Inflammatory macrophage treated with lipopolysaccharide for 1 hour (primary cell): ENCODE measurements at places on chromosomes 1 and 21.

- DNase-seq, result no peak
Observed at GRCh38 chr1:74502432-74502831, 10.0 kb downstream of the LRRC53 start.

DNA sequence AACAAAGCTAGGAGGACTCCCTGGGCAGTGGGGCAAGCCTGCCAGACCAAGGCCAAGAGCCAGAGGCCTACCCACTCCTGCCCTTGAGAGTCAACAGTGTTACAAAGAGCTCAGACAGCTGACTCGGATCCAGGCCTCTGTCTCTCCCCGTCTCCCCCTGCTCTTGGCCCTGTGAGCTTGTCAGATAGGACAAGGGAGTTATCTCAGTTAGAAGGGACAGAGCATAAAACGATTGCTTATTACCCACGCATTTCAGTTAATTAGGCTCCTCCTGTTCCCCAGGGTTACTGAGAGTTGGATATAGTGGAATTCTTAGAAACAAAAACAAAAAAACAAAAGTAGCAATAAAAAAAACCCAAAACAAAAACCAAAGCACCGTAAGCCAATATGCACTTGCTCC lies 1.3 kb downstream of the SLC41A1 start:
- DNase-seq, result no peak

DNA sequence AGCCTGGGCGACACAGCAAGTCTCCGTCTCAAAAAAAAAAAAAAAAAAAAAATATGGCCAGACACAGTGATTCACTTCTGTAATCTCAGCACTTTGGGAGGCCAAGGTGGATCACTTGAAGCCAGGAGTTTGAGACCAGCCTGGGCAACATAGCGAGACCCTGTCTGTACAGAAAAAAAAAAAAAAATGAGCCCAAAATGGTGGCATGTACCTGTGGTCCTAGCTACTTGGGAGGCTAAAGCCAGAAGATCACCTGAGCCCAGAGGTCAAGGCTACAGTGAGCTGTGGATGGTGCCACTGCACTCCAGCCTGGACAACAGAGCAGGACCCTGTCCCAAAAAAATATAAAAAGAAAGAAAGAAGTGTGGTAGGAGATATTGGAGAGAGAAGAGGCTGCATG lies 1.7 kb upstream of the TESK2 start:
- no peak for DNase-seq

GRCh38 chr1:15835205-15835740 lies 12.2 kb upstream of the SPEN start:
- DNase-seq, result no peak

GRCh38 chr1:15568387-15569073 lies 16.3 kb downstream of the AGMAT start:
- no peak for DNase-seq

DNA sequence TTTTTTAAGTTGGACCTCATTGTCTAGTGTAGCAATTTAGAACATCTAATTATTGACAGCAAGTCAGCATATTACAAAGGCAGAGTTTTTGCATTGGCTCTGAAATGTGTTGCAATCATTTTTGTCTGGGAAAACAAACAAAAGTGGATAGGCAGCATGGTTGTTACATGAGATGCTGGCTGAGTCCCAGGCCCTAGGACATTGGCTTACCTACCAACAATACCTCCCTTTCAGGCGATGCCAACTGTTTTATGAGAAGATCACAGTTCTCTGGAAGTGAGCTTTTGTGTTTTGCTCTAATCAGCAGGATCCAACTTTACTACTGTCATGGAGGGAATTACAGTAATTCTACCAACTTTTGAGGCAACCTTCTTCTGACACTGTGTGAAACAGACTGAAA lies 71.5 kb upstream of the CXADR start:
- DNase-seq, result no peak

GRCh38 chr1:56666112-56666608 lies 21.0 kb downstream of the PRKAA2 start:
- no peak for DNase-seq

- DNase-seq, result peak; percentile 89
Observed at GRCh38 chr1:1013105-1013921, at the start of gene ISG15. Gene ISG15 (plus strand): TSS chr1:1013497. CDS start chr1:1013574, 77 bp downstream.

DNA sequence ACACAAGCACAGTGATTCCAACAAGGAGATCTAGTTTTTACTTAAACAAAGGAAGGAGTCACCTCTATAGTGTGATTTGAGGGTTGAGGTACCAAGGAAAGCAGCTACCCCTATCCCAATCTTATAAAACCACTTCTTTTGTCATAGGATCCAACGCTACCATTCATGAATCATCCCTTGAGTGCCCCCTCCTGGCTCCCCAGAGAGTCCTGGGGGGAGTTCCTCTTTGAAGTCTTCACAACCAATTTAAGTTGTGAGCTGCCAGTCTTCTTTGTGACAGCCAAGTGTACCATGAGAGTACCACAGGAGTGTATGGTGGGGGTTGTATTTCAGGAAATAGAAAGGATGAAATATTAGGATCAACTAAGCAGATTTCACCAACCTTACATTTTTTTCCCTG lies 39.1 kb upstream of the NHLH2 start:
- DNase-seq, result peak; percentile 7

- DNase-seq, result no peak
Observed at GRCh38 chr1:116493484-116494352, 77.1 kb downstream of the CD58 start.

DNA sequence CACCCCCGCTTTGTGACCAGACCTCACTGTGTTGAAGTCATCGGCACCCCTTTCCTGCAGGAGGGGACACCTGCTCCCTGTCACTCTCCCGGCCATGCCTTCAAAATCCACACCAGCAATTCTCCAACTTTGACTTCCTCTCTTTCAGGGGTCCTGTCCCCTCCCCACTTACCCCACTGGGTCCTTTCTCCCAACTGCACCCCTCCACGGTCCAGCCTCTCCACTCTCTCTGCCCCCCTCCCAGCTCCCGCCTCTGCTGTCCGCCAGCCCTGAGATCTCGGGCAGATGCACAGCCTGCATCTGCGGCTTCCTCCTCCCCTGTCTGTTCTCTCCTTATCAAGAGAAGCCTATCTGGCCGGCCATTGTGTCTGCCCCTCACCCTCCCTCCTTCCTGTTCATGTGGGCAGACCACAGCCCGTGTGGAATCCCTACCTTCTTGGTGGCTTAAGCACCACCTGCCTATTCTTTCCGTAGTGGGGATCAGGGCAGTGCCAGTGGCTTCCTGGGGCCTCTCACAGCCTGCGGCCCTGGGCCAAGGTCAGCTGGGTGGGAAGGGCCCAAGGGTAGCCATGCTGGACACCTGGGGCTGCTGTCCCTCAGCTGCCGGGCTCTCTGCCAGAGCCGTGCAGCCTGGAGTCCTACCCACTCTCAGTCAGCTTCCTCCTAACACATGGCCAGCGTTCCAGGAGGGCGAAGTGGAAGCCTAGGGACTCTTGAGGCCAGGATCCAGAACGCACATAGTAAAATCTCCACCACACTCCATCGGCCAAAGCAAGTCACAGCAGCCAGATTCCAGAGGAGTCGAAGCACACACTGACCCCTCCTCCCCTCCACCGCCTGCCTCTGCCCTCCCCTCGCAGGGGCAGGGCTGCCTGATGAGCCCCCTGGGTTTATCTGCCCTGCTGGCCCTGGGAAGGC lies 5.1 kb upstream of the HES4 start:
- peak; percentile 27 for DNase-seq

DNA sequence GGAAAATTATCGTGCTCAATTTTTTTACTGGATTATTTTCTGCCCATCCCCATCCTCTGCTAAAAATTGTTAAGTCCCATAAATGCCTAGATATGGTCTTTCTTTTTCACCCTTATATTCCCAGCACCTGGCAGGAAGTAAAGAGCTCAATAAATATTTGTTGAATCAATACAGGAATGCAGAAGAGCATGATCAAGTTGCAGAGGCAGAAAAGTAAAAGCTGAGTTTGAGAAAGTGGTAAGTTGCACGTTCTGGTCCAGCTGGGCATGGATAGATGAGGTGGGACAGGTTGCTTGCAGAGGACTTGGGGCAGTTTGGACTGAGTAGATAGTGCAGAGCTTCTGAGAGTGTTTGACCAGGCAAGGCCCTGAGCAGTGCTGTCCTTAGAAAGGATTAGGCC lies 40.1 kb downstream of the ZNF281 start:
- DNase-seq, result no peak

DNA sequence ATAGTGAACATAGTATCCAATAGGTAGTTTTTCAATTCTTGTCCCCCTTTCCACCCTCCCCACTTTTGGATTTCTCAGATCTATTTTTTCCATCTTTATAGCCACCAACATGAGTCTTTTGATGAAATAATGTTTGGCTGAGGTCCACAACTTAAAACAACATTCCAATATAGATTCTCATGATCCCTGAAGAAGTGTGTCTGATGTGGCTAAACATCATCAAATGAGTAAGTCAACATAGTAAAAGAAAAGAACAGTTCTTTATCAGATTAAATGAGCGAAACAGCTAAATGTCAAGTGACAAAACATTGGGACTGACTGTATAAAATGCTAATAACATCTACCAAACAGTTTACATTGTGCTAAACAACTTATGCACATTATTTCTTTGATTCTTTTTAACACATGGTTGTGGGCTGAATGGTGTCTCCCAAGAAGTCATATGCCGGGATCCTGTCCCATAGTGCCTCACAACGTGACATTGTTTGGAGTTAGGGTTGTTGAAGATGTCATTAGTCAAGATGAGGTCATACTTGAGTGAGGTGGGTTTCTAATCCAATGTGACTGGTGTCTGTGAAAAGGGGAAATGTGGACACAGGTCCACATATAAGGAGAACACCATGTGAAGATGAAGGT lies 453.6 kb downstream of the LTN1 start:
- no peak for DNase-seq

DNA sequence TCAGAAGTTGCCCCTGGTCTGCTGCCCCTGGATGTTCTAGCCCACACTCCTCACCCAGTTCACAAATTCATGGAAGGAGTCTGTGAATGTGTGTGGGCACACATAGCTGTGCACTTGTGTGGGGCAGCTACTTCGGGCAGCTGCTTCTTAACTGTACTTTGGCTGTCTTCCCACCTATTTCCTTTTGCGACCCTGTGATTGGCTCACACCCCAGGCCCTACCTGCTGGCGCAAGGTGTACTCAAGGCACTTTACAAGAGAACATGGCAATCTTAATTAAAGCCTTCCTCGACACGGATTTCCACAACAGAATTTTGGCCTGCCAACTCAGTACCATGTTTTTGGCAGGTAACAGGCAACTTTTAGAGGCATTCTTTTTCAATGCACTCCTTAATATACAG lies 86.5 kb upstream of the CTTNBP2NL start:
- DNase-seq, result no peak

- DNase-seq, result no peak
Observed at GRCh38 chr1:20469406-20470076, 16.5 kb downstream of the CAMK2N1 start.

DNA sequence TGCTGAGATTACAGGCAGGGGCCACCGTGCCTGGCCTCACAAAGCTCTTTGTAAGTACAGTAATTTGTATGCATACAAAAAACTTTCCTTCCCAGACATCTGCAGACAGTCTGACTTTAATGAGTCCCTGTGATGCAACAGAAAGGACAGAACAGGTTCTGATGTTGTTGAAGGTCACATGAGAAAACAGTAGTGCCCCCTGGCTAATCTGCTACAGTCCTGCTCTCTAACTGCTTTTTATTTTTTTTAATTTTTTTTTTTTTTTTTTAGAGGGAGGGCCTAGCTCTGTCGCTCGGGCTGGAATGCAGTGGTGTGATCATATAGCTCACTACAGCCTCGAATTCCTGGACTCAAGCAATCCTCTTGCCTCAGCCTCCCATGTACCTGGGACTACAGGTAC lies 36.7 kb downstream of the ACBD3 start:
- no peak for DNase-seq

DNA sequence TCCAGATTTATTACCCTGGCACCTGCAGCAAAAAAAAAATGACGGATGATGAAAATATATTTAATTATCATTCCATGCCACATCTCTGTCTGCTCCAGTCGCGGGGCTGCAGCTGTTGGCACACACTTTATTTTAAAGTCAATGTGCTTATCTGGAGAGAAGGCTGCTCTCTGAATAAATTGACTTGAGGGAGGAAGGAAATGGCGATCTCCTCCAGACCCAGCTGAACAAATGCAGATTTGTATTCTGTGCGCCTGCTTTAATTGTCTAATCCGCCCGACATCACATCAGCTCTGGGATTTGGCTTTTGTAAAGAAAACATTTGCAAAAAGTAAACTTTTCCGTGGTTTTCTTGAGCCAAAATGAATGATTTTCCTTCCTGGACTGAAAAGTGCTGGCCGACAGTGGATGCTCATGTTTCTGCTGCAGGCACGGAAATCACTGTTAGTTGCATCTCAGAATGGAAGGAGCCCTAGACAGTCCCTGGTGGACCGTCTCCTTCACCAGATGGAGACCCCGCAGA lies 150.2 kb downstream of the CAMTA1 start:
- no peak for DNase-seq

DNA sequence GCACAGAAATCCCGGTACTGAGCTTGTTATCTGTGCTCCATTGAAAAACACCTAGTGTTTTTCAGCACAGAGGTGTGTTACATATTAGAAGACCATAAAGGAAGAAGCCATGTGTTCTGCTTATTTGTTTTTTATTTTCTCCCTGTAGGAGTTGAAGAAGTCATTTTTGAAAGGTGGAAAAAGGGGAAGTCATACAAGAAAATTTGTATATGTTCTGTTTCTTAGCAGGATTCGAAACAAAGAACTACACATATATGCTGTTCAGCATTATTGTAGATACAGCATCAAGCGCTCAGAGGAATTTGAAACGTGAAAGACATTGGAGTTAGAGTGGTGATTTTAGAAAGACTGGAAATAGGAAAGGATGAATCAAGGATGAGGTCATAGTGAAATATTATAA lies 345.3 kb upstream of the ADGRL2 start:
- DNase-seq, result no peak

GRCh38 chr1:224637936-224638335 lies 21.8 kb downstream of the CNIH3 start:
- DNase-seq, result no peak

DNA sequence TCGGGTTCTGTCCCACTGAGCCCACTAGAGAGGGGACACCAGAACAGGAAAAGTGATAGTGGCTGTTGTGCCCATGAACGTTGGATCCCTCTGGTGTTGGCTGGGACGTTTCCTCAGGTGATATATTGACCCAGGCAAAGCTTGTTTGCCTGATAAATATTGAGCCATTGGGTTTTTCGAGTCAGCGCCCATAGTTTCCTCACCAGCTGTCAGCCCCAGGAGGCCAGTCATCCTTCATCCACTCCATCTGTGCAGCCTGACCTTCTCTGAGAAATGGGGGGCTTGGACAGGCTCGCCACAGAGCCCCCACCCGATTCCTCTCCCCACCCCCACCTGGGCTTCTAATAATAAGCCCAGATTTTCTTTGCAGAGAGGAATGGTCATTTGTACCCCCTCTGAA lies 13.3 kb downstream of the DISP3 start:
- DNase-seq, result no peak

DNA sequence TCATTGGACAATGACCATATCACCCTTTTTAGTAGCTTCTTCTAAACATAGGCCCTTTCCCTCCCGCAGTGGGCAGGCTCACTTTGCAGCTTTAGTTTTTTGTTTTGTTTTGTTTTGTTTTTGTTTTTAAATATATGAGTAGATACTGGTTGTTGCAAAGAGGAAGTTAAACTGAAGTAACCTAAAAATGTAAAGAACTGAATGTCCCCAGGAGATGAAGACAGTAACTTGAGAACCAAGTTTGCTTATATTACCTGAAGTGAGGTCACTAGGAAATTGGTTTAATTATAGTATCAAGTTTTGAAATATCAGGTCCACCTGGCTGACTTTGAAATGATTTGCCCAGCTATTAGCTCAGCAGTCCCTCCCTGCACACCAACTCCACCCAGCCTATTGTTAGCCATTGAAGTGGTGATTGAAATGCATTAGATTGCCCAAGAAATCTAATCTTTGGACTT lies 18.2 kb downstream of the SMAP2 start:
- DNase-seq, result no peak

GRCh38 chr1:172117800-172118199 lies 276.5 kb downstream of the DNM3 start:
- no peak for DNase-seq

- DNase-seq, result peak; percentile 82
Observed at GRCh38 chr21:35840197-35840799, 220.0 kb downstream of the SETD4 start.
